ENCODE measurements at places on chromosomes 3 and 15.
A peak's percentile ranks its signal among the peaks of the same experiment; 100 is the strongest.

DNA sequence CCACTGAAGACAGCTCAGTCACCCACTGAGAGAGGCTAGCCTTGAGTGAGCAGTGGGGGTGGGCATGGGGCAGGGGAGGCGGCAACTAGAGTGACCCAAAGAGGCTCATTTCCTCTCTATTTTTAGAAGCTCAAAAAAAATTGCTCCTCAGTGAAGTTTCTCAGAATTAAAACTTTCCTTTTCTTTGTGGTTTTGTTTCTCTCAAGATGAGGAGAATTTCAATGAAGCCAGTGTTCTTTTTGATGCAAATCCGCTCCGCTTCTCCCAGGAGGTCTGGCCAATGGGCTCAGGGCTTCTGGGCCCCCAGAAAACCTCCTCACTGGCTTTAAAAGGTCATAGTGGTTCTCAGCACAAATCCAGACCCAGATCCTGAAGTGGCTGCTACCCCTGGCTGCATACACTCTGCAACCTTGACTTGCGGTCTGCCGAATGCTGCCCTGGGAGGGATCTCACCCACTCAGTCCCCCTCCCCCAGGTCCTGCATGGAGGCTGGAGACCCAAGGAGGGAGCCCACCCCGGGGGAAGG, at the start of gene ACSBG1:
Gene ACSBG1 (minus strand): TSS at position 51 of the 526 bp plus-strand sequence. CDS start 64 bp downstream, outside the sequence.
- no peak for DNase-seq

DNA sequence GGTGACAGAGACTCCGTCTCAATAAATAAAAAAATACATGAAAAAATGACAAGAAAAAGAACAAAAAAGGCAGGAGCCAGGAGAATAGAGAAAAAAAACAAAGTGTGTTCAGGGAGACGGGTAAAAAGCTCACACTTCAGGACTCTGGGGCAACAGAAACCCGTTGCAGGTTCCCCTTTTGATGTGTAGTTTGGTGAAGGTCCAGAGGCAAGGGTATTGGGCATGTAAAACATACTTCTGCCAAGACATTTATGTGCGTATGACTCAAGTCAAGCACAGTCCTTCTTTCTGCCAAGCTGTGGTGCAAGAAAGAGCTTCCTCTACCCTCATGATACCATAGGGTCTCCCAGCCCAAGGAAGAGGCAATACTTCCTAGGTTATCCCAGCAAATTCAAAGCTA, 33.4 kb upstream of the STRIT1 start:
- DNase-seq, result no peak

- DNase-seq, result no peak
Observed at GRCh38 chr3:148981273-148981672, 10.1 kb upstream of the GYG1 start.

DNA sequence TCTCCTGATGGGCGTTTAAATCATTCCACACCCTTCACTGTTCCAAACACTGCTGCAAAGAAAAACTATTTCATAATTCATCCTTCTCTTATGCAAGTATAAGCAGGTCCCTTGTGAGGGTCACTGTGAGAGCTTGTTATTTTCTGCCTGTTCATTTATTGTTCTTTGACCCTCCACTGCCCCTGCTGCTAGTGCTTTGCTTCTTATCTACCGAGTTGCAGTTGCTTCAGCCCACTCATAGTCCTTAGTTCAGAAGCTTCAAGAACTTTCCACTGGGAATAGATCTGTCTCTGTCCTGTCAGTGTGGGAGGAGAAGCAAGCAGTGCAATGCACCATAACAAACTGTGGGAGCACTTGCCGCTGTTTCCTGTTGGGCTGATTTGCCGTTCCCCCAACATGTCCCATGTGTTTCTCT, 39.8 kb downstream of the RIOX2 start:
- no peak for DNase-seq

DNA sequence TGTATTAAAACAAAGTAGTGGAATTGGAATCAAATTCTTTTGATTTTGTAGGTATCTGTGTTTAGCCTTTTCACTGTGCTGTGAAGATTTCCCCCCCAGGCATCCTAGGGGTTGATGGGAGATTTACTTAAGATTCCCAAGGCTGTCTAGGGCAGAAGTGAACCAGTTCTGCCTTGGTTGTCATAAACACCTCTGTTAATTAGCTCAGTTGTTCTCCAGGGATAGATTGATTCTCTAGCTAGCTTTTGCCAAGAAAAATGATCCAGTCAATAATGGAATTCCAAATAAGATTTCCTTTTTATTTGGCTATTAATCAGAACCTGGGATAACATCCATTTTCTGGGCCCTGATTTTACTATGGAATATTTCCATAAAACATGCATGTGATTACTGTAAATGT, 12.7 kb downstream of the DAG1 start:
- DNase-seq, result no peak

GRCh38 chr15:41557673-41558399, 1.2 kb upstream of the TYRO3 start:
- peak; percentile 74 for DNase-seq
